Heart right ventricle (tissue), 16 donors: ENCODE measurements at places on chromosomes 2 and 18. TPM values are rescaled to one million over a fixed set of nuclear protein-coding genes. Genes with fewer than 3 reads are reported as not detected.

Gene VIT
- 23.6 TPM for total RNA-seq

Gene SPR
- total RNA-seq = 31.4 TPM

Gene POTEC
- not detected for total RNA-seq

Gene DYSF
- 58.6 TPM for total RNA-seq

Gene RTKN
- 14.4 TPM for total RNA-seq

Gene TCF23
- 0.05 TPM for total RNA-seq

Gene ABCG5
- total RNA-seq = not detected

Gene CPS1
- 2.2 TPM for total RNA-seq

Gene FIGN
- 16.5 TPM for total RNA-seq

Gene CDK5R2
- 0.09 TPM for total RNA-seq

Gene EVX2
- not detected for total RNA-seq

Gene LINC00305
- total RNA-seq = not detected

Gene RGPD3
- not detected for total RNA-seq
